ENCODE measurements at places on chromosomes 11 and 22. TPM values are rescaled to one million over a fixed set of nuclear protein-coding genes. Genes with fewer than 3 reads are reported as not detected.

Gene RAB36
- total RNA-seq, result 0.97 TPM

Gene CCDC188
- not detected for total RNA-seq

Gene ARFIP2
- 100 TPM for total RNA-seq

DNA sequence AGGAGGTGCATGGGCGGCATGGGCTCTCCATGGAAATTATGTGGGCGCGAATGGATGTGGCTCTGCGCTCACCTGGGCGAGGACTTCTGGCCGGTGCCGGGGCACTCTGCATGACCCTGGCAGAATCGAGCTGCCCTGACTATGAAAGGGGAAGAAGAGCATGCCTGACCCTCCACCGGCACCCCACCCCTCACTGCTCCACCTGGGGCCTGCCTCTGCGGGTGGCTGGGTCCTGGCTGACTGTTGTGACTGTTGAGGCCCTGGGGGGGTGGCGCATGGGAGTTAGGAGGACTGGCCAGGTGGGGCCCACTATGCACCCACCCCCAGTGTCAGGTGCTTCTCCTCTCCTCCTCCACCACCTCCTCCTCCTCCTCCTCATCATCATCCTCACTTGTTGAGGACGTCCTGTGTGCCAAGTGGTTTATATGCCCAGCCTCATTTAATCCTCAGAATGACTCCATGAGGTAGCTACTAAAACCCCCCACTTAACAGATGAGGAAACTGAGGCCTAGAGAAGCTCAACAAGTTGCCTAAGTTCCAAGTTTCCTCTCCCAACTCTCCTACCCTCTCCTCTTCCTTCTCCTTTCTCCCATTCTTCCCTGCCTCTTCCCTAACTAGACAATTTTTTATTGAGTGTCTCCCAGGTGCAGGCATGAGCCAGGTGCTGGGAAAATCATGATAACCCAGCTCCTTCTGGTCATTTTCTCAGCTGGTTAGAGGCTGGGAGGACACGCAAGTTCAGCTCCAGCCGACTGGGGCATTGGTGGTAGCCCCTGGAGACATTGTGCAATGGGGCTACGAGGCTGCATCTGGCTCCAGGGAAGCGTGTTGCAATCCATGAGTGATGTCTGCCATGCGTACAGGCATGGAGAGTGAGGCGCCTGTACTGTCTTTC, 2.3 kb downstream of the MYEOV start:
- no peaks in the 10 kb centered on the region for H3K27me3 ChIP-seq
- H3K4me1 ChIP-seq, result peaks cover 41% of the 10 kb centered on the region
- H3K27ac ChIP-seq, result peak overlapping the region; percentile 80
- no peak for DNase-seq
- H3K4me3 ChIP-seq, result no peak overlapping the region

DNA sequence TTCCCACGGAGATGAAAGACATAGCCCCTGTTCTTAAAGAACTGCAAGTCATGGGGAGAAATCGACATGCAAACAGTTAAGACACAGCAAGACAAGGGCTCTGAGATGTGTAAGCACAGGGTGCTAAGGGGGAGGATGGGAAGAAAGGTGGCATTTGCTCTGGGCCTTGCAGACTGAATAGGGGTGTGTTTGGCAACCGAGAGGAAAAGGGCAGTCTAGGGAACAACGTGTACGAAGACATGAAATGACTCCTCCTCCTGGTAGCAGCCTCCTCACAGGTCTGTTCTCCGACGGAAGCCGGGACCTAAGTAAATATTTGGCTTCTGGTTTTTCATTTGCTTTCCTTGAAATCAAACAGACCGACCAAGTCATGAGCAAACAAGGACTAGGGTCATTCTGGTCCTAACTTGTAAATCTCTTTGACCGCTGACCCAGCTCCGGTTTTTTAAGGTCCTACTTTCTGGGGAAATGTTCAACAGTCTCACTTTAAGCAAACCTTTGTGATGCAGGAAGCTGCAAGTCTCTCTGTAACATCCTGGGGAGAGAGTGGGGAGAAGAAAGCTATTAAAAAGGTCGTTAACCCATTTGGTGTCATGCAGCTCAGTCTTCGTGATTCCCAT, 19.7 kb downstream of the NNMT start:
- no peaks in the 10 kb centered on the region for H3K36me3 ChIP-seq
- H3K4me3 ChIP-seq, result no peak overlapping the region
- no peaks in the 10 kb centered on the region for H3K27me3 ChIP-seq
- peaks cover 20% of the 10 kb centered on the region for H3K4me1 ChIP-seq
- DNase-seq, result peak; percentile 84

- no peak for DNase-seq
- H3K4me3 ChIP-seq, result no peak overlapping the region
- no peaks in the 10 kb centered on the region for H3K27me3 ChIP-seq
- H3K27ac ChIP-seq, result no peak overlapping the region
- H3K4me1 ChIP-seq, result peaks cover 21% of the 10 kb centered on the region
Measured at GRCh38 chr11:32931606-32932005, 39.0 kb downstream of the QSER1 start.

Data from Caco-2 (cell line).